ENCODE measurements at places on chromosomes 6 and 20. TPM values are rescaled to one million over a fixed set of nuclear protein-coding genes. Genes with fewer than 3 reads are reported as not detected.

The RNF146 gene
- 36.5 TPM for total RNA-seq

The NMBR gene
- not detected for total RNA-seq

The CTCFL gene
- total RNA-seq: not detected

The SLC17A4 gene
- total RNA-seq: not detected

The VIP gene
- 0.39 TPM for total RNA-seq

The SCP2D1 gene
- total RNA-seq: not detected

The SMPD2 gene
- 15.3 TPM for total RNA-seq

The HRH3 gene
- 4.2 TPM for total RNA-seq

The PGC gene
- not detected for total RNA-seq

The MRAP2 gene
- 5.3 TPM for total RNA-seq

Data from ureter (tissue), 1 donor.